ENCODE measurements at places on chromosomes 7 and 10.

GRCh38 chr10:104029521-104029860 is 56.2 kb downstream of the COL17A1 start:
- no peak for DNase-seq

GRCh38 chr10:80144067-80144695 is 11.7 kb downstream of the PLAC9 start:
- DNase-seq: no peak

DNA sequence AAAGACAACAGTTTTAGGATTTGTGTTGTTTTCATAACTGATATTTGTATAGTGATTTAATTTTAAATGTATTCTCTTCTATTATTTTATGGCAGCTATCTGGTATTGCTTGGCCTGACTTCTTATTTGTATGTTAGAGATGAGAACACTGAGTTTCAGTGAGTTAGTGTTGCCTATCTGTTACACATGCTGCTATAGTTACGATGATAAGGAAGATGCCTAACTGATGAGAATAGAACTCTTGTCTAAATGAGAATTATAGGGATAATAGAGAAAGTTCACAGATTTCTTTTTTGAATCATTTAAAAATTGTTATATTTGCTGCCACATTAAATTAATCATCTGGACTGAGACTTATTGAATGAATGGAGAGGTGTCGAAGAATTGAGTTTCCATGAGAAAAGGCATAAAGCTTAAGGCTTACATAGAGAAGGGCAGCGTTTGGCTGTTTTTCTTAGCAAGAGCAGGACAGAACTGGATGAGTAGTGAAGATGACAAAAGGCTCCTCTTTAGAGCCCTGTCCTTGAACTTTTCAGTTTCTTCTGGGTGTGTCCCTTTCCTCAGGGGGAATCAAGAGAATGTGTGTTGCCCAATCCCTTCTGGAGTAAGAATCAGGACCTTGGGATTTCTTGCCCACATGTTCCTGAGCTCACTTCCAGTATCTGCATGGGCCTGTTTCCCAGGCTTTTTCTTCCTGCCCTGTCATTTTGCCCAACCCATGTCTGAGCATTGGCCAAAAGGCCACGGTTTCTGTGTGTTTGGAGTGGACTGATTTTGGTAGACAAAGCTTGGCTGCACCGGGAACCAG is 195.6 kb upstream of the CSTF2T start:
- no peak for DNase-seq

GRCh38 chr10:48243487-48243886 is 31.0 kb downstream of the FRMPD2 start:
- DNase-seq: no peak

- DNase-seq: no peak
Measured at GRCh38 chr7:100476903-100477870, 1.8 kb downstream of the TSC22D4 start.

GRCh38 chr10:74417397-74417796 is 266.4 kb downstream of the ADK start:
- DNase-seq: no peak

DNA sequence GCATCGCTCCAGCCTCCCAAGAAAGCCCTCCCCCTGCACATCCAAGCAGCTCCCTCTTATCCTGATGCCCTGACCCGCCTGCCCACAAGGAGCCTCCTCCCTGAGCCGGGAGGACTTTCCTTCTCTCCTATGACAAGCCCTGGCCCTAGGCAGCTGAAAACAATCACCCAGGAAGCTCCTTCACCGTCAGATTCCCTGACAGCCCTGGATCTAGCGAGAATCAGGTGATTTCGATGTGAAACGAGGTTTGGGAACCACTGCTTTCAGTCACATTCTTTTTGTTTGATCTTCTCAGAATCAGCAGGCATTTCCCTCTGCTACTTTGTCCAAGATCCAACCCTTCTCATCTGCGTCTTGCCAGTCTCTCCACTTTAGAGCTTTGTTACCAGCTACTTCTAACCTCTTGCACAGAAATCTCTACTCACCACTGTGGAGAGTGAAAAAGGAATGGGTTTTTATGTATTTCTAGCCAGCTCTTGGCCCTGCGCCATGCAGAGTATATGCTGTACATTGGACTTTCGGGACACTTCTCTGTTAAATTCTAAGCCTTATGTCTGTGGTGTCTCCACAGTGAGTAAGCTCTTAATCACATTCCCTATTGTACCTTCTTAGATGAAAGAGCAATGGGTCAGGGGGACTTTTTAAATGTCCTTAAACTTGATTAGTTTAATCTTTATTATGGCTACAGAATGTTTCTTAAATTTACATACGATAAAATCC is 253.2 kb upstream of the C7orf33 start:
- no peak for DNase-seq

DNA sequence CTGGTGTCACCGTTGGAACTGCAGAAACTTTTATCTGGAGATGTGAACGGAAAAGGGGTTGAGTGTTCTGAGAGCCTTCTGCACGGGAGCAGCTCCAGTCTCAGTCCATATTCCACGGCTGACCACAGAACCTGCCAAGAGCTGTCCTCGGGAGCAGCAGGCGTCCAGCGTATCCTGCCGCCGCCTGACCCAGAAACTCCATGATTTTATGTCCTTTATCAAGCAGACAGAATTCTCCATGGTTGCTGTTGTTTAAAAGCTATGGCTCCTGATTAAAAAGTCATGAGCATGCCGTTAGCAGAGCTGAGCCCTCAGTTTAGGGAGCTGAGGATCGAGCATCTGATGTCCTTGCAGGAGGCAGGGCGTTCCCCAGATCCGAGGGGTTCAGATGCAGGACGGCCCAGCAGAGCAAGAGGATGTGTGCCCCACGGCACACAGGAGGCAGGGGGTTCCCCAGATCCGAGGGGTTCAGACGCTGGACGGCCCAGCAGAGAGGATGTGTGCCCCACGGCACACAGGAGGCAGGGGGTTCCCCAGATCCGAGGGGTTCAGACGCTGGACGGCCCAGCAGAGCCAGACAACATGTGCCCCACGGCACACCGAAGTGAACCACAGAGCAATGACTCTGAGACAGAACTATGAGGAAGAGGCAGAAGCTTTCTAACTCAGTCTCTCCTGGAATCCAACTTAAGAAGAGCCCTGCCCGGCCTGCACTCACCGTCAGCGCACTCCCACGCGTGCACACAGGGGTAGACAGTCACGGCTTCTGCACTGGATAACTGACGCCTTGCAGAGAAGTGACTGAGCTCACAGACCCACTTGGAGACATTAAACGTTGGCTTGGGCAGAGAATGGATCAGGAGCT is 96.4 kb downstream of the WDR37 start:
- DNase-seq: no peak

DNA sequence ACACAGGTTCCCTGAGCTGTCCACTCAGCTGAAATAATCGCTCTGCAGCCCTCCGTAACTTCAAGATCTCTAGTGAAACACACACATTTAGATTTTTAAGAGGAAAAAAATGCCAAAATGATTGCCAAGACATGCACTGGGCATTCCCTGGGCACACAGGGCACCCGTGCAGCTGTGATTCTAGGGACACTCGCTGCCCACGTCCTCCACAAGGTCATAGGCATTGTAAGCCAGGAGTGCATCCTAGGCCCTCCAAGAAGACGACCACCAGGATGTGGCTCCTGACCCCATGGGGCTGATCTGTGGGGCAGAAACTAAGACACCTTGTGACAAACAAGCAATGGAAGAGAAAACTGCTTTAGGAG is 563.3 kb downstream of the PTPRN2 start:
- DNase-seq: no peak

DNA sequence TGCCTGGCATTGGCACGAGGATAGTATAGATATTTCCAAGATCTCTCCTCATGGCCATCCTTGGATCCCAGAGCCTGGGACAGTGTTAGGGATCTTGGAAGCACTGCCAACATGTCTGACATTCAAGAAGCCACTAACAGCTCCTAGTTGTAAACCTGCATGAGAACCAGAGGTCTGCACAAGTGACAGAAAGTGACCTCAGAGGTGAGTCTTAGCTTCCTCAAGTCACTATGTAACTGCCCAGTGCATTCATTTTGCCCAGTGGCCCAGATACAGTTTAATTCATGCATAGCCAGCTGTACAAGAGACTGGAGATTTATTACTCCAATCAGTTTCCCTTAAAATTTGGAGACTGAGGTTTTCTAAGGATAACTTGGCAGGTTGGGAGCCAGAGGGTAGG is 16.7 kb downstream of the SUGCT start:
- no peak for DNase-seq

- DNase-seq: no peak
Measured at GRCh38 chr10:70053841-70054288, 1.2 kb downstream of the MACROH2A2 start.

GRCh38 chr10:114408112-114408967 is 4.0 kb upstream of the AFAP1L2 start:
- DNase-seq: no peak

- DNase-seq: no peak
Measured at GRCh38 chr7:158022601-158023000, 565.0 kb downstream of the PTPRN2 start.

- no peak for DNase-seq
Measured at GRCh38 chr7:2471396-2471795, 4.8 kb downstream of the GRIFIN start.

DNA sequence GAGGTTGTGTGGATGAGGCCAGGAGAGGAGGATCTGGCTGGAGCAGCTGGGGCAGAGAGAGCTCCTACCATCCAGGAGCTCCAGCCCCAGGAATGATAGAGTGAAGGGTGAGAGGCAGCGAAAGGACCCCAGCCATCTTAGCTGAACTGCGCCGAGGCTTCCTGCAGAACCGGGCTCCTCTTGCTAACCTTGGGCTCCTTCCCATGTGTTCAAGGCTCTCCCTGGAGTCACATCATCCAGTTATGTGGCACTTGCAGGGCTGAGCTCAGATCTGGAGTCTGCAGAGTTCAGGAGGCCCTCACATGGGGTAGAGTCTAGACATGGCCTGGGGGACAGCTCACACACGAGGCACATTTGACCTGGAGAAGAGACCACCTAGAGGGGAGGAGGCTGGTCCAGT is 225.0 kb upstream of the ZNF32 start:
- no peak for DNase-seq

DNA sequence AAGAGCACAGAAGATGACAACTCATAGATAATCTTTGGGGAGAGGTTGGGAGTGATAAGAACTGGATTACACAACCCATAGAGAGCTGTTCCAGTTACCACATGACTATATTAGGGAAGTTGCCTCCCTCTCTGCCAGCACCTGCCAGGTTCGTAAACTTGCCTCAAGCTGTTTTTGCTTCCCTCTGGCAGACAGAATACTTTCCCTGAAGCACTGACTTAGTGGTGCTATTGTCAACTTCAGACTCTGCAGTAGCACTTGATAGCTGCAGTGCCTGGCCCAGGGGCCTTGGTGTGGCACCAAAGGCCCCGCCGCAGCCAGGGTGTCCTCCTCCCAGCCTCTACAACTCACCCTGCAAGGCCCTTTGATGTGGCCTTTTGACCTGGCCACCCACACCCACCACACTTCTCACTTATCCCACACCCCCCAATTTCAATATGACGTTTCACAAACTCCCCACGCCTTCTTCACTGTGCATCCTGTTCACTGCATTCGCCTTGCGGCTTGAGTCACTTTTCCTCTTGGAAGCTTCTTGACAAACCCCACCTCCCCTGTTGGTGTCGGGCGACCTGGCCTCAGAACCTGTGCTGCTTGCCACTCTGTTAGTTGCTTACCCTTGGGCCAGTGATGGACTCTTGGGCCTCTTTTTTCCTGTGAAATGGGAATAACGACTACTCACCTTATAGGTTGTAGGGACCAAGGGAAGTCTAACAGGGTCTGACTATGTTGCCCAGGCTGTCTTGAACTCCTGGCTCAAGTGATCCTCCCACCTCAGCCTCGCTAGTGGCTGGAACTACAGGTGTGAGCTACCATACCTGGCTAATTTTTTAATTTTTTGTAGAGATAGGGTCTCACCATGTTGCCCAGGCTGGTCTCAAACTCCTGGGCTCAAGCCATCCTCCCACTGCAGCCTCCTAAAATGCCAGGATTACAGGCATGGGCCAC is 50.2 kb upstream of the PODXL start:
- DNase-seq: no peak

DNA sequence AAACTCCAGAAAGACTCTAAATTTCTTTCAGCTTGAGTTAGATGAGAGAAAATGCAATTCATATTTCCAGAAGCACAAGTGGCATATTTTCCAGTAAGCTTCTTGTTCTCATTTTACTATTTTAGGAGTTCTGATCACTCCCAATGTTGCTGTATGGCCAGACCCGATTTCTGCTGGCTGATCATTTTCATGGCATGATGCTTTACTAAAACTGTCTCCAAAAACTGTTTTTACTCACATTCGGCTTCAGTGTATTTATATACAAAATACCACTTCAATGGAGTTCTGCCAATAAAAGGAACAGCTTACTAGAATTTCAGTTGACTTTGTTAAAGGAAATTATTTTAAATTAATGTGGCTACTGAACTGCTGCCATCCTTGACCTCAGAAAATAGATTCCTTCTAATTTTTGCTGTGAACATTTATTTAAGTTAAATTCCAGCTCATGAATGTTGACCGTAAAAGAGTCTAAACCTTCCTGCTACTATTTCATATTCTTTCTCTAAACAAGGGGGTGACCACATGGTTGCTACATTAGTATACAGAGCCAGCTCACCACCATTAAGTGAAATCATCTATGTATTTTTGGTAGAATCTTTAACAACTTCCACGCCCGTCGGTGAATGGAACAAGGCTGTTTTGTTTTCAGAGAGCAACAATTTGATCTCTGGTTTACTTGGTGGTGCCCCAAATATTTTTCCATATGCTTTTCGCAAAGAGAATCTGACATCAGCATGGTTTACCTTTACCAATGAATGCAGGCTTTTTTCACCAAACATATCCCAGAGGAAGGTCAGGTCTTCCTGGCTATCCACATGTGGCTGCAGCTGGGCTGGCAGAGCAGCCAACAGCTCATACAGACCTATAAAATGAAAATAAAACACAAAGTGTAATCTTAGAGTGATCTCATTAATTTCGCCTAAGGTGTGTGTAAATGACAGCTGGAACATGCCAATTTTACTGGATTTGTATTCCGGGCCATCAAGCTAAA is 101.2 kb downstream of the MPP7 start:
- DNase-seq: no peak

DNA sequence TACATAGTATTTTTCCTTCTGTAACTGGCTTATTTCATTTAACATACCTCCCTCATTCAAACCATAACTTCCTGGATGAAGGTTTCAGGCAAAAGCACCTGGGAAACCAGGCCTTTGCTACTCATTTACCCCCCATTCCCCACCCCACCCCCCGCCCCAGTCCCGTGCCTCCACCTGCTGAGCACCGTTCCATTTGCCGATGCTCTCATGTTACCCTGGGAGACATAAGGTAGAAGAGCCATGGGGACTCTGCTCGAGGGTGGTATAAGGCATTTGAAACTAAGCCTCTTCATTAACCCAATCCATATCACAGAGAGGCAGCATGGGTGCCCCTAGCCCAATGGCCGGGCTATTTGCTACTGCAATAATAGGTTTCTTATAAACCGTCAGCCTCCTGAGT is 22.2 kb upstream of the MCM10 start:
- DNase-seq: no peak
